ENCODE measurements at places on chromosomes 4 and X.

- no peak for DNase-seq
Observed at GRCh38 chrX:154018518-154019060, 1.1 kb downstream of the IRAK1 start.

DNA sequence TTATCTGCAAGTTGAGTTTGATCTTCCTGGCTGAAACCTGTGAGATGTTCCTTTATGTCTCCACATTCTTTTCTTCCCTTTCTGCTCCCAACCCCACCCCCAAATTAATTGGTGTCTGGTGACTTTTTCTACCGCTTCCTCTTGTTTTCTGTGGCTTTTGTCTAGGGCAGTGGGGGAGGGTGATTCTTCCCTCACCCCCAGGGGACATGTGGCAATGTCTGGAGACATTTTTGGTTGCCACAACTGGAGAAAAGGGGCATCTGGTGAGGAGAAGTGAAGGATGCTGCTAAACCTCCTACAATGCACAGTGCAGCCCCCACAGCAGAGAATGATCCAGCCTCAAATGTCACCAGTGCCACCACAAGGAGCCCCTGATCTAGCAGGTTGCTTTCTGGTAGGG is 152.9 kb downstream of the NHS start:
- no peak for DNase-seq

- DNase-seq, result no peak
Observed at GRCh38 chr4:106038012-106038411, 142.7 kb downstream of the NPNT start.

DNA sequence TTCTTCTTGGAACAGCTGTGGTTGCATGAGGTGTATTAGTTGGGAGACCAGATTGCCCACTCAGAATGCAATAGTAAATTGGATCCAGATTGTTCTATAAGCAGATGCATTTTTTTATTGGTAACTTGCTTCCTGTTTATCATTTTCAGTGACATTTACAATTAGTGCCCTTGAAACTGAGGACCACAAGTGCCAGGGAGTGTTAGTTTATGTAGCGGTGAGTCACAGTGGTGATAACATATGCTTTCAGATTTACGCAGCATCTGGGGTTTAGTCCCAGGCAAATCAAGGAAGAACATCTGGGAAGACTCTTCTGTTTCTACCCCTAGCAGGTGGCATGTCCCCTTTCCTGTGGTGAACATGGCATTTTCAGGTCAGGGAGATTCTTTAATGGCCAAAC is 24.1 kb downstream of the FRMPD4 start:
- DNase-seq, result no peak

DNA sequence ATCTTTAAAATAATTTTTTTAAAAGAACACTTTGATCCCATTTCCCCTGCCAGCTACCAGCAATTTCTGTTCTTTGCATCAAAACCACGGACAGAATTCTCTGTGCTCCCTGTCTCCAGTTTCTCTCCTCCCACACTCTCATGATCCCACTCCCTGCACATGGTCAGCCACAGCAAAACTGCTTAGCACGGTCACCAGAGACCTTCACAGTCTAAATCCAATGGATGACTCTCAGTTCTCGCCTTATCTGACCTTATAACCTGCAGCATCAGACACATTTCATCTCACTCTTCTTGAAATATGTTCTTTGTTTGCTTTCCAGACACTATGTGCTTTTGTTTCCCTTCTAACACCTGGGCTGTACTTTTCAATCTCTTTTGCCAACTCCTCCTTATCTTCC is 131.5 kb downstream of the NR3C2 start:
- no peak for DNase-seq

DNA sequence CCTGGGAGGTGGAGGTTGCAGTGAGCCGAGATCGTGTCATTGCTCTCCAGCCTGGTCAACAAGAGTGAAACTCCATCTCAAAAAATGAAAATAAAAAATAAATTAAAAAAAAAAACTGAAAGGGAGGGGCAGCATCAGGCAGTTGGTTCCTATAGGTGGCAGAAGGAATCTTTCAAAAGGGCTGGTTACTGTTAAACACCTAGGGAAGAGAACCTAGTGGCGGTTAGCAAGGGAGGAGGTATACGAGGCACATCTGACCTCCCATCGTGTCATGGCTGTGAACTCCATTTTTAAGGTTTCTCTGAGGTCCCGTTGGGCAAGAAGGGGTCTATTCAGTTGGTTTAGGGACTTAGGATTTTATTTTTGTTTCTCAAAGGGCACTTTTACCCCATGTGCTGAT is 150.1 kb downstream of the SLC7A11 start:
- no peak for DNase-seq

DNA sequence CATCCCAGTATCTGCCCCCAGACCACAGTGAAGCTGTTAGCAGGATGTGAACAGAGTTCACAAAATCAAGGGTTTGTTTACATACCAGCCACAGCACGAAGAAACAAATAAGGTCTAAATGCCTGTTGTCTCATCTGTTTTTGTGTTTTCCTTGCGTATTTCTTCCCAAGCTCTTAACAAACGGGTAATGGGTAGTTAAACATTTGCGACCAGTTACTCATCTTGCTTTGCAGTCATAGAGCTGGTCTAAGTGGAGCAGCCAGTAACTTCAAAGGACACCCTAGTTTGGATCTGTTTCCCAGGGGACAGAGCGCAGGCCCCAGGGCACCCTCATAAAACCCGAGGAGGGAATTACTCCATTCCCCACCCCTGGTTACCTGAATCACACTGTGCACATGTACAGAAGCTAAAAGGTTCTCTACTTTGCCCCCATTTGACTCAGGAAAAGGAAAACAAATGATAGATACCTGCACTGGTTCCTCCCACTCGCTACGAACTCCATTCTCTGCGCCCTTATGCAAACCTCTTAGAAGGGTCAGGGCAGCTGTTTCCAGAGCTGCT is 68.8 kb downstream of the MAML3 start:
- no peak for DNase-seq

DNA sequence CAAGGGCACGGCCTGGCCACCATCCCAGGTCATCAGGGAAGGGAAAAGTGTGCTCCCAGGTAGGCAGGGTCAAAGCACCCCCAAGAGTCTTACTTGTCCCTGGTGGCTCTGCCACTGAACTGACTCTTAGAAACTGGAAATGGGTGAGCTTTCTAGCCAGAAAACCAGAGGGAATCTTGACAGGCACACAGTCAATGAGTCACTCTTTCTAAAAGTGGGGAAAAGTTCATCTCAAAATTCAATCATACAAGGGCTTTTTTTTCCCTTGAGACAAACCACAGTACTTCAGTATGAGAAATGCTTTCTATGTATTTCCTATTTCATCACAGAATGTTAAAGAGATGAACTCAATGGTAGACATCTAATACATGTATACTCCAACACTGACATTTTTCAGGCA is 12.5 kb downstream of the HPF1 start:
- no peak for DNase-seq

- no peak for DNase-seq
Observed at GRCh38 chr4:101191302-101192098, 155.8 kb downstream of the PPP3CA start.

- no peak for DNase-seq
Observed at GRCh38 chrX:114976292-114976691, 41.1 kb downstream of the IL13RA2 start.

DNA sequence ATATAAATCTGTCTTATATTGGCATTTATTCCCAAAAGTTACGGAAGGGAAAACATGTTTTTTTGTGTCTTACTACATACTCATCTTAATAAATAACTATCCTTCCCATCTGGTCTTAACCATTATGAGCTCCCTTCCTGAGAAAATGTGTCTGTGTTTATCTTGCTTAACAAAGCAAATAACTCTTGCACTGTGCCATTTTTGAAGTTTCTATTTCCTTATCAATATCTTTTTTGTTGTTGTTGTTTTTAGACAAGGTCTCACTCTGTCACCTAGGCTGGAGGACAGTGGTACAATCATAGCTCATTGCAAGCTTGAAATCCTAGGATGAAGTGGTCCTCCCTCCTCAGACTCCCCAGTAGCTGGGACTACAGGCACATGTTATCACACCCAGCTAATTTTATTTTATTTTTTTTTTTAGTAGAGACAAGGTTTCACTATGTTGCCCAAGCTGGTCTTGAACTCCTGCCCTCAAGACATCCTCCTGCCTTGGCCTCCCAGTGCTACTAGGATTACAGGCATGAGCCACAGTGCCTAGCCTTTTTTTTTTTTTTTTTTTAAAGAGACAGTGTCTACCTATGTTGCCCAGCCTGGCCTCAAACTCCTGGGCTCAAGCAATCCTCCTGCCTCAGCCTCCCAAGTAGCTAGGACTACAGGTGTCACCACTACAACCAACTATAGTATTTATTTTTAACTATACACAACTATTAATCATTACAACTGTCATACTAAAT is 36.9 kb downstream of the CNOT6L start:
- DNase-seq, result no peak

GRCh38 chr4:102061133-102061532 is 270.6 kb downstream of the BANK1 start:
- DNase-seq, result no peak

DNA sequence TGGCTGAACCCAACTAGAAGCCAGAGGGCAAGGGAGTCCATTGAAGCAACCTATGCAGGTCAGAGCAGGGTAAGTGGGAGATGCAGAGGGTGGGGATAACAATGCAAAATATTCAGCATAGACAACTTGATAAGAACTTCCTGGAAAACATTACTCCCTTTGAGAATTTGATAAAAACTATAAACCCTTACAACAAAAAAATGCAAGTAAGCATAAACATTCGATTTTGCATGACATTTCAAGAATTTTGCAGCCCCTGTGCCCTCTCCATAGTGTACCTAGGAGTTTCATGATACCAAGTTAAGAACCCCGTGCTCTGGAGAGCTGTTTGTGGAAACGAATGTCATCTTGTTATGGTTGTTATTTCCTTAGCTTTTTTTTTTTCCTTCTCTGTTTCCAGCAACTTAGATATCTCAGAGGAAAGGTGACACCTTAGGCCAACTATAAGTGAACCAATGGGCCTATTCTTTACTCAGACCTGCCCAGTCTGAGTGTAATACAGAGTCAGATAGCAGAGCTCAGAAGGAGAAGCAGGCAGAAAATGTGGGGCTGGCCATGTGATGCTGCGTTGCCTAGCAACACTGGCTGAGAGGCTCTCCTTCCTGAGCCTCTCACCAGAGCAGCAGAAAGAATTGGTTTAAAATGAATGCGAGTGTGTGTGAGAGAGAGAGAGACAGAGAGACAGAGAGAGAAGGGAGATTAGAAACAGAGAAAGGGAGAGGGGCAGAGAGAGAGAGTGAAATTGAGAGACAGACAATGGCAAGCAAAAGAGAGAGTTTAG is 36.7 kb upstream of the GABRQ start:
- DNase-seq, result no peak

DNA sequence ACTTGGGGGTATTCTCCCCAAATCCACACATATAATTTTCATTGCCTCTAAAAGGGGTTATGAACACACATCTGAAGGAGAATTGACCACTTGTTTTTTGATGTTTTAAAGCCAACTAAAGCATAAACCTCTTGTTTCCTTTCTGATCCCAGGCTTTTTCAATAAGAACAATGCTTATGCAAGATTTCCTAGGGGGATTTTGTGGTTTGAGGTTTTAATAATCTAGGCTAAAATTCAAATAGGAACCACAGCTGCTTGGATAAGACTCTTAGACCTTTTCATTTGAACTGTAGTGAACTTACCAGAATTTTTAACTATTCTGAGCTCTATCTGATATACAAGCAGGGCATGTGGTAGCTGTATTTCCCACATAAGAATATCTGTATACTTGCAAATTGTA is 651.1 kb downstream of the ANKRD50 start:
- DNase-seq, result no peak

GRCh38 chr4:127069675-127070074 is 563.1 kb upstream of the INTU start:
- DNase-seq, result no peak

- DNase-seq, result no peak
Observed at GRCh38 chr4:126271292-126271691, 956.5 kb downstream of the FAT4 start.

DNA sequence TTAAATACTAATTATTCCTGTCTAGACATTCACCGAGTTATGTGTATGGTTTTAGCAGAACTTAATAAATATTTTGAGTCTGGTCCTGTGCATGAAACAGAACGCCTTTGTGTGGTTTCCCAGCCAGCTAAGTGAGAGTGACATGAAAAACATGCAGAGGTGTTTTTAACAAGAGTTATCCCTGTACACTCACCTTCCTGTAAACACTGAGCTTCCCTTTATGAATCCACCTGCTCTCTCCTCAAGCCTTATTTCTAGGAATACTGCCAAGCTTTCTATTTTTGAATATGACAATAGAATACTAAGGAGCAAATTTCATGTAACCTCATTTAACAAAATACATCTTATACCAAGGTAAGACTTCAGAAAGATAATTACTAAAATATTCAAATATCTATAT is 270.3 kb upstream of the CTSO start:
- DNase-seq, result no peak

DNA sequence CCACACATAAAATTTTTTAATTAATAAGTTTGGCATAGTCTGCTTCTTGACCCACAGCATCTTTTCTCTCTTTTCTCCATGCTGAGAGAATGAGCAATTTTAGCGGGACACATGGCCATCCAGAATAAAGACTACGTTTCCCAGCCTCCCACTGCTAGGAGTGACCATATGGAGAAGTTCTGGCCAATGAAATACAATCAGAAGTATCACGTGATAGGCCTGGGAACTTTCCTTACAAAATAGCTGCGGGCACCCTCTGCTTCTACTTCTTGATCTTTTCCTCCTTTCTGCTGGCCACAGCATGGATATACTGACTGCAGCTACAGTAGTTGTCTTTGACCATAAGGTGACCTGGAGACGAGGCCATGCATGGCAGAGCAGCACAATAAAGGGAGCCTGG is 348.0 kb downstream of the BCOR start:
- DNase-seq, result no peak

DNA sequence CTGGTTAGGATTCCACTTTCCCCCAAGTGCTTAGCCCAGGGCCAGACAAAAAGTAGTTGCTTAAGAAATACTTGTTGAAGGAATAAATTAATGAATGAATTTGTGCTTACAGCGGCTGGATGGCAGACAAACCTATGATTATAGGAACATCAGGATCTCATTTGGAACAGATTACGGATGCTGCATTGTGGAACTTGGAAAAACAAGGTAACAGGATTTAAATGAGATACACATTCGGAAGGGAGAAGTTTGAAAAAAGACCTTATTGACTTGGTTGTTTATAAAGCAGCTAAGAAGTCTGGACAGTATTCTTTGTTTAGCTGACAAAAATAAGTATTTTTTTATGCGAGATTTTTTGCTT is 572 bp downstream of the EXOSC9 start:
- DNase-seq, result no peak

DNA sequence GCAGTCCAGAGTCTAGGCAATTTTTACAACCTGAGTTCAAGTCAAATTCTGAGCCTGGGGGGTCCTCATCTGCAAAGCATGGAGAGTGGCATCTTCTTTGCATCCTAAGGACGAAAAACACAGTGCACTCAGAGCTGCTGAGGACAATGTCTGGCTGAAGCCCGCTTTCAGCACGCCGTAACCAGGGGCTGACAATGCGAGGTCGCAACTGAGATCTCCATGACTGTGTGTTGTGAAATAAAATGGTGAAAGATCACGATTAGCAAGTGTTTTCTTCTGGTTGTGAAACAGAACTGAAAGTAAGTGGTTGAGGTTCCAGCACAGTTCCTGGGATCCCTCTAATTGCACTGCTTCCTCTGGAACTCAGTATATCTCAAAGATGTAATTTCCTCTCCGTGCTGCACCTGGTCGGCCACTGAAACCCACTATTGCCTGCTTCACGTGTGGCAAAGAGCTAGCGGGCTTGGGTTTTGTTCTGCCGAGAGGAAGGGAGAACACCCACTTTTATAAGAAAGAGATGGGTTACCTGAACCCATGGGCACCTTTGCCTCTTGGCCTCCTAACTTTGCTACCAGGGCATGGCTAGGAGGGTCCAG is 7.7 kb upstream of the F11 start:
- DNase-seq, result no peak

Measured in activated CD4-positive, alpha-beta T cell treated with anti-CD3 and anti-CD28 coated beads, Interleukin-2, amount 50 U/mL, for 48 hours (primary cell).